ENCODE measurements at places on chromosomes 16 and 17.

- no peak for DNase-seq
These were observed 183.8 kb upstream of the SOX9 start for GRCh38 chr17:71936977-71937376.

DNA sequence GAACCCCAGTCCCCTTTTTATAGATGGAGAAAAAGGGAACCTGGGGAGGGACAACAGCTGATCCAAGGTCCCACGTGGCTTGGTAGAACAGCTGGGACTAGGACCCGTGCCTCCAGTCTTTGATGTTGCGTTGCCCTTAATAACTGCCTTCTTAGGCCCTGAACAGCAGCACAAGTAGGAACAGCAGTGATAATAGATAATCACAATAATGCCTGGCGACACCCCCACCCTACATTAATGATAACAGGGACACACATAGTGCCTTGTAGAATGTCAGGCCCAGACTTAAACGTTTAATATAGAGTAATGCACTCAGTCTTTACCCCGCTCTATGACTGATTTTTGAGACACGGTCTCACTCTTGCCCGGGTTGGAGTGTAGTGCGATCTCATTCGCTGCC, 96.4 kb downstream of the ABCC6 start:
- DNase-seq, result peak; percentile 85

DNA sequence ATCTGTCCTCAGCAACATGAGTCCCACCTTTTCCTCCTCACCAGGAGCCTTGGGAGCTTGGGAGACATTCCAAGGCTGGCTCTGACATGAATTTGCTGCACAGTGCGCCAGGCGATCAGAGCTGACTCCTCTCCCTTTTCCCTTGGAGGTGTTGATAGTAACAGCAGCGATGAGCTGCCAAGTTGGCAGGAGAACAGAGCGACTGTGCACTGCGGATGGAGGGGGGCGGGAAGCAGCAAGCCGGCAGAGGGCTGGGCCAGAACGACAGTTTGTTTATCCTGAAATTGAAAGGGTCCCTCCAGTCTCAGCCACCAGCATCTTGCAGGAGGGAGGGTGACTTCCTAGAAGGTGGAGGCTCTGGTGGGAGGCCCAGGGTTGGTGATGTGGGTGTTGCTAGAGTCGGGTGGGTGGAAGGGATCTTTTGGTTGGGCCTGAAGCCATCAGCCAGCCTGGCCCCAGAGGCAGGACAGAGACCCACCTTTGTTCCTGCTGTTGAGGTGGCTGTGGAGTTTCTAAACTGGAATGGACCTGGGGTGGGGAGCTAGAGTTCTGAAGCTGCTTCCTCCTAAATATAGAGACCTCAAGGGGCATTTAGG, 22.5 kb upstream of the DYNLL2 start:
- no peak for DNase-seq

DNA sequence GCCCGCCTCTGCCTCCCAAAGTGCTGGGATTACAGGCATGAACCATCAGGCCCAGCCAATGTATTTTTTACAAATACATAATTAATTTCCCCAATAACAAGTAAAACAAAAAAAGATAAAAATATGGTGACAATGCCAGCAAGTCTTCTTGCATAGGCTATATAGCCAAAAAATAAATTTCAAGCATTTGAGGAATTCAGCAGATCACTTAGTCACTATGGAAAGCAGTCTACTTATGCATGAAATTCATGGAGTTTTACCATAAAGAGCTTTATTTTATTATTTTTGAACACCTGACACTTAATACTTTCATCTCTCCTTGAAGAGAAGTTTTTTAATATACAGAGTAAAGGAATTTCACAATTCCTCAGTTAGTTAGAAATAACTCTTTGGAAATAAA, 56.4 kb downstream of the BRIP1 start:
- DNase-seq, result no peak

DNA sequence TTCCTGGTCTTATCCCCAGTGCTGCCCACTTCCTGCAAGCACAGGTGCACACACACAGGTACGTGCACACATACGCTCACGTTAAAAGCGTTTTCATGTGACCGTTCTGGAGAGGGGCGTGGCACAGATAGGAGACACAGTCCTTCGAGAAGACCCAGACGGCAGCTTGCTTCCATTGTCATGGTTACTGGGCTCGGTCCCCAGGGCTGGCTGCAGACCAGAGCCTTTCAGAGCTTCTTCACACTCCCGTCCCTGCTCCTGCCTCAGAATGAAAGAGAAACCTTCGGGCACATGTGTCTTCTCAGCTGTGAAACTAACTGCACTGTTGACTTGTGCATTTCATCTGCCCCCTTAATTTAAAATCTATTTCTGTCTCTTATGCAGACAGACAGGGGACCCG, 154.2 kb downstream of the PITPNC1 start:
- DNase-seq, result no peak

- DNase-seq, result no peak
These were observed 276.6 kb upstream of the EEF2KMT start for GRCh38 chr16:5374184-5374583.

DNA sequence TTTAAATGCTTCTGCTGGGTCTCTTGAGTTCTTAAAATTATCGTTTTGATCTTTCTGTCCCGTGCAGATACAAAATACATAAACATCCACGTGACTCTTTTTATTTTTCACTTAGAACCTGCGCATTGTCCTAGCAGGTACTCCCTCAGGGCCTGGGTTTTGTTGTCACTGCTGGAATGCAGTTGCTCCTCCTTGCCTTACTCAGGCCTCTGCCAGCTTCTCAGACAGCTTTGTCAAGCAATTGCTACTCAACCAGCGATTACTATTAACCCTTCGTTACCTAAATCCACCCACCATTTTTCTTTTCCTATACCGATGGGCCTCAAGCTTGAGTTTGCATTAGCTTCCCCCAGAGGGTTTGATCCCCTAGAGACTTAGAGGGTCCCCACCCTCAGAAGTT, 405.9 kb upstream of the RBFOX1 start:
- no peak for DNase-seq

Measured in erythroblast (primary cell).